ENCODE measurements at places on chromosomes 5 and 9.

GRCh38 chr5:63401436-63402046 lies 560.7 kb downstream of the HTR1A start:
- DNase-seq: peak; percentile 71

DNA sequence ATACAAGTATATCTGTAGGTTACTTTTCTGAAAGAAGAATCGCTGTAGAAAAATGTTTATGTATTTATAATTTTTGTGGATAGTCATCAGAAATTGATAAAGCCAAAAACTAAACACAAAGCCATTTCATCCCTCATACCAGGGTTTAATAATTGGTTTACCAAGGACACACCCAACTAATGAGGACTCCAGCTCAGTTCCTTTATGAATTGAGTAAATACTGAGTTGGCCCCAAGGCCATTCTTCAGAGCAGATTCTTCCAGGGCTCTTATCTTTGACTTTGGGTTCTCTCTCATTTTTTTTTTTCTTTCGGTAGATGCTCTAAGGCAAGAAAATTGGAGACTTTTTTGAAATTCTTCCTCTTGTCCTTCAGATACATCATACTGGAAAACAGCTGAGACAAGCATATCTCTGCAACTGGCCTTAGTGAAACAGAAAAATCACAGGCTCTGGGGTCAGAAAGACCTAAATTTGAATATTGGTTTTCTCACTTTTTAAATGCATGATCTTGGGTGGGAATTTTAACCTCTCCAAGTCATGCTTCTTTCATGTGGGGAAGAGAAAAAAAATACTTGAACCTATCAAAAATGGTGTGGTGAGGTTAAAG lies 401.8 kb downstream of the ARHGEF28 start:
- no peak for DNase-seq

DNA sequence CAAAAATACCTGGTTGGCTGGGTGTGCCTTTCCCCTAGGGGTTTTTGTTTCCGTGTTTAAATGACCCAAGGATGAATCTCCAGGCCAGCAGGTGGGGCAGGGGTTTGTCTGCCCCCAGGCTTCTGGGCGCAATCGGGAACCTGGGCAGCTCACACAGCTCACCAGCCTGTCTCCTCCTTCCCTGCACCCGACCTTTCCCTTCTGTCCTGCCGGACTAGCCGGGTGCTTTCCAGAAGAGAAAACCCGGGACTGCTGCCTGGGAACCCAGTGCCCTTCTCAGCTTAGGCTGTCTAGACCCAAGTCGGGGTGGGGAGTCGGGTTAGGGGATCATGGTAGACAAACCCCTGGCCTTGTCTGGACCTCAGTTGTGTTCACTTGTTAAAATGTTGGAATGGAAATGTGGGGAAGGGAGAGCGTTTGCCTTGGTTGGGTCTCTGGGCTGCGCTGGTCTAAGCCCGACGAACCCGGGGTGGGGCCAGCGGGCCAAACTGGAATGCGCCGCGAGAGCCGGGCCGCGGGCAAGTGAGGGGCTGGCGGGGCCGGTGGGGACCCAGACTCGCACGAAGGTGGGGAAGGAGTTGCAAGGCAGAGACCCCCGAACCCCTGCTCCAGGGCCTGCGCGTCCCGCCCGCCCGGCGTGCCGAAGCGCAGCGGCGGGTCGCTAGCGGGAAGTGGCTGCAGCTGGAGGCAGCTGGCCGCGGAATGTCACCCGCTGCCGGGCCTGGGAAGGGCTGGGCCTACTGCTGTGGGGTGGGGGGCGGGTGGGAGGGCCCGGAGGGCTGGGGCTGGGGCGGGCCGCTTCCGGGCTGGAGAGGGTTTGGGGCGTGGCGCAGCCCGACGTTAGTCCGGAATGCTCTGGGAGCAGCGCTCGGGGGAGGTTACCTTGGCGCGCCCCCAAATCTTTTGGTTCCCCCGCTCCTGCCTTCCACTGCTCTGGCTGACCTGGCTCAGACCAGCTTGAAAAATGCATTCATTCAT lies 84.6 kb downstream of the DAB2IP start:
- DNase-seq: no peak

DNA sequence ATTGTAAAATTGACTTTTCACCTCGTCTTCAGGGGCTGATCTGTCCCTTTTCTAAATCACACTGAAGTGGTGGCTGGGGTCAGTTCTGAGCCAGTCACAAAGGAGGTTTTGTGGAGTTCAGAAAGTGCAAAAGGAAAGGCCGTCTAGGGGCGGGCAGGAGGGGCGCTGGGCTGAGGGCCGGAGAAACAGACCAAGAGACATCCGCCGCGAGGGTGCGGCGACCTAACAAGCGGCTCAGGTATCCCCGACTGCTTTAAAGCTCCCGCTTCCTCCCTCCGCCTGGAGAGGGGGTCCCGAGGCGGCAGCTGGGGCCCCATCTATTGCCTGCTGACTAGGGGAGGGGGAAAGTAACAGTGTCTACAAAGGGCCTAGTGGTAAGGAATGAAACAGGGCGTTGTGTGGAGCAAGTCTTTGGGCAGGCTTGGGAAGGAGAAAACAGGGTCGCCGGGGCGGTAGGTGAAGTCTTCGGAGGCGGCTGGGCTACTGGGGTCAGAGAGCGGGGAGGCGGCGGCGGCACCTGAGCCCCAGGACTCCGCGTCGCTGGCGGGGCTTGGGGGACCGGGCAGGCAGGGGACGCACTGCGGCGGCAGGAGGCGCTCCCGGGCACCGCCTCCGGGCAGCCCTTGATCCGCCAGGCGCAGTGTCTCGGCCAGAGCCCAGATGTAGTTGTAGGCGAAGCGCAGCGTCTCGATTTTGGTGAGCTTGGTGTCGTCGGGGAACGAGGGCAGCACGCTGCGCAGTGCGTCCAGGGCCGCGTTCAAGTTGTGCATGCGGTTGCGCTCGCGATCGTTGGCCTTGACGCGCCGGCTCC lies 950 bp downstream of the NEUROG1 start:
- no peak for DNase-seq

DNA sequence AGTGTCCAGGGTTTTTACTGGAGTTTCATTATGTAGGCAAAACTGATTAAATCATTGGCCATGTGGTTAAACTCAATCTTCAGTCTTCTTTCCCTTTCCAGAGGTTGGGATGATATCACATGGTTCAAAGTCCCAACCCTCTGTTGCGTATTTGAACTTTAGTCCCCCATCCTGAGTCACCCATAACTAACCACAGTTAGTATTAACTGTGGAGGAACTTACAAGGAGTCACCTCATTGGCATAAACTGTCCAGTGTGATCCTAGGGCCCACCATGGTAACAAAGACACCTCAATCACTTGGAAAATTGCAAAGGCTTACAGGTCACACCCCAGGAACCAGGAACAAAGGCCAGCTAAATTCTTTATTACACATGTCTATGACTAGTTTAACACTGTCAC lies 188.5 kb downstream of the COX7C start:
- no peak for DNase-seq

GRCh38 chr9:116928884-116929283 lies 241.8 kb downstream of the TRIM32 start:
- DNase-seq: no peak

GRCh38 chr9:20379804-20380225 lies 242.5 kb downstream of the MLLT3 start:
- no peak for DNase-seq

GRCh38 chr5:120158211-120158610 lies 305.9 kb upstream of the PRR16 start:
- no peak for DNase-seq

DNA sequence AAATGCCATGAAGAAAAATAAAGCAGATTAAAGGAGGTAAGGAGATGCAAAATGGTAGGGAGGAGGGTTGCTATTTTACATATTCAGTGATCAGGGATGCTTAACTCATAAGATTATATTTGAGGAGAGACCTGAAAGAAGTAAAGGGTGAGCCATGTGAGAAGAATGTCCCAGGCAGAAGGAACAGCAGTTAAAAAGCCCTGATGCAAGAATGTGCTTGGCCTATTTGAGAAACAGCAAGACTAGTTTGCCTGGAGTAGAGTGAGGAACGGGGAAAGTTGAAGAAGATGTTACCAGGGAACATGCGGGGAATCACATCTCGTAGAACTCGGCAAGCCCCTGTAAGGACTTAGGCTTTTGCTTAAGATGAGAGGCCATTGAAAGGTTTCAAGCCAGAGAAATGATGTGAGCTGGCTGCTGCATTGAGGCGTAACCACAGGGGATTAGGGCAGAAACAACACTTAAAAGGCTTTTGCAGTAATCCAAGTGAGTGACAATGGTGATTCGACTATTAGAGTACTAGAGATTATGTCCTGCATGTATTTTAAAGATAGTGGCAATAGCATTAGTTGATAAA lies 198.7 kb downstream of the VPS13A start:
- DNase-seq: no peak

DNA sequence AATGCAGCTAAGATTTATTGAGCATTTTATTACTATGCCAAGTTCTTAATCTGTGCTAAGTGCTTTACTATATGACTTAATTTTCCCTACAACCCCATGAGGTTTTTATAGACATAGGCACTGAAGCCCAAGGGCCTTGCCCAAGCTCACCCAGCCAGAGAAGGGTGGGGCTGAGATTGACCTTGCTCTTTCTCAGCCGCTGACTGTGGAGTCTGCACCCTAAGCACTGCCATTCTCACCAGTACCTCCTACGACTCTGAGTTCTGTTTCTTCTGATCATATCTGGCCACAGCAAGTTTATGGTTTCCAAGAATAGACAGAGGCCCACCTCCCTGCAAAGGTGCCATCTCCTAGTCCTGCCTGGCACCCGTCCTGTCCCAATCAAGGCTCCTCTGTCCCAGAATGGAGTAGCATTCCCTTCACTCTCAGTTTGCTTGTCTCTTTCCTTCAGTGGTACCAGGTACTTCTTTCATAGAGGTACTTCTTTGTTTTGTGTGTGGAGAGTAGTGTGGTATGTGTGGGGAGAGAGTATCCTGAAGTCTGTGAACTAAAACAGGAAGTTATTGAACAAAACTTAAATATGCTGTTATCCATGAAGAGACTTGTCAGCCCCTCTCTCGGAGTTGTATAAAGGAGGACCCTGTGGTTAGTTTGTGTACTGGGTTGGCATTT lies 42.6 kb downstream of the CSF1R start:
- no peak for DNase-seq

DNA sequence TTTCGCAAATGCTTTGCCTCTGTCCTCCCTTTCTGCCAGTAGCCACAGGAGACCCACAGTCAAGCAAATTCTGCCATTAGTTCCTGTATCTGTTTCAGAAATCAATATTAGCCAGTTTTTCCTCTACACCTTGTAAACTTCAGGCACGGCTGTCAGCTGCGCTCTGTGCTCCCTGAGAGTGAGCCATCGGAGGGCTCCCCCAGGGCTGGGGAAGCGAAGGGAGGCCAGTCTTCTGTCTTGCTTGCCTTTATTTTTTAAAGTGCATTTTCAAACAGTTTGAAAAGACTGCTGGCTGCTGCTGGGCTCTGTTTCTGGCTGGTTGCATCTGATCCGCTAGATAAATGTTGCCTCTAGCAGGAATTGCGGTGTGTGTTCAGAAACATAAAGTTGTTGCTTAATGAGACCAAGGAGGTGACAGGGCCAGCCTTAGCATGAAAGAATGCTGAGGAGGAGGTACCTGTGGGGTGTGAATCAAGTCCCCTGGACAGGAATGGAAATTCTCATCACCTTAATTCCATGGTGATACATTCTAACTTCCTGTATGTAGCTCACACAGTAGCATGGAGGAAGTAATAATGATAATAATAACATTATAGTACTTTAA lies 421.7 kb upstream of the KIF2A start:
- no peak for DNase-seq

- peak; percentile 10 for DNase-seq
Measured at GRCh38 chr9:34127035-34127948, 794 bp upstream of the DCAF12 start.
